ENCODE measurements at places on chromosomes 4 and X. TPM values are rescaled to one million over a fixed set of nuclear protein-coding genes. Genes with fewer than 3 reads are reported as not detected.
A peak's percentile ranks its signal among the peaks of the same experiment; 100 is the strongest.

DNA sequence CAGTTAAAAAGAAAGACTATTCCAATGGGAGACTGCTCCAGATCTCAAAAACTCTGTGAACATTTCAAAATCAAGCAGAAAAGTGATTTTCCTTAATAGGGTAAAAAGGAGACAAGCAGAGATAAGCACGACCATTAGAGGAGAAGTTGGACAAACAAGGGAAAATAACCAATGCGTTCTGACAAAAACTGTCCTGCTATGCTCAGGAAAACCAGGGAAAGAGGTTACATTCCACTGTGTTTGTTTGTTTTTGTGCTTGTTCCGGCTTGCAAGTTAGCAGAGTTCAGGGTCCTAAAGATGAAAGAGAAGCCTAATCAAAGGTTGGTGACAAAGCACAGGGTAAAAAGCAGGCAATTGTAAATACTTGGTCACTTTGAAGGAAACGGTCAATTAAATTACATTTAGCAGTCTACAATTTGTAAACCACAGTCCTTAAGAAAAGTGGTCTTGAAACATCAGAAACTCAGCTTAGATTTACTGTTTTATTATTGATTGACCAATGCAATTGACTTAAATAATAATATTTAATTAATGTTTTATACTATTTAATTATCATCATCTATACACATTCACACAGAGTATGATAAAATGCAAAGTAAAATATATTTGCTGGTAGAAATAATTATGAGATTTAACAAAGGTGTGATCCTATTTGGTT is 186.2 kb upstream of the CPXCR1 start:
- DNase-seq = no peak
- H3K36me3 ChIP-seq = no peaks in the 10 kb centered on the region
- no peaks in the 10 kb centered on the region for H3K27me3 ChIP-seq
- H3K4me1 ChIP-seq = no peaks in the 10 kb centered on the region
- no peak overlapping the region for H3K4me3 ChIP-seq
- no peak overlapping the region for H3K27ac ChIP-seq

GRCh38 chr4:137543648-137544047 is 11.4 kb upstream of the PCDH18 start:
- H3K4me3 ChIP-seq = no peak overlapping the region
- H3K27ac ChIP-seq = no peak overlapping the region
- no peaks in the 10 kb centered on the region for H3K27me3 ChIP-seq
- no peaks in the 10 kb centered on the region for H3K36me3 ChIP-seq
- no peaks in the 10 kb centered on the region for H3K4me1 ChIP-seq

- H3K27me3 ChIP-seq = no peaks in the 10 kb centered on the region
- H3K27ac ChIP-seq = no peak overlapping the region
- no peak for DNase-seq
- no peak overlapping the region for H3K4me3 ChIP-seq
- no peaks in the 10 kb centered on the region for H3K4me1 ChIP-seq
These were observed 46.6 kb upstream of the CLNK start for GRCh38 chr4:10731162-10731561.

- no peaks in the 10 kb centered on the region for H3K36me3 ChIP-seq
- peak overlapping the region; percentile 63 for H3K27ac ChIP-seq
- no peaks in the 10 kb centered on the region for H3K27me3 ChIP-seq
These were observed 11.3 kb upstream of the SLC2A9 start for GRCh38 chr4:10032625-10033024.

The ARHGAP6 gene
- total RNA-seq = 4.0 TPM

GRCh38 chr4:183348706-183349659 is 26.8 kb upstream of the CLDN24 start:
- no peaks in the 10 kb centered on the region for H3K36me3 ChIP-seq
- H3K4me3 ChIP-seq = no peak overlapping the region
- H3K27me3 ChIP-seq = no peaks in the 10 kb centered on the region
- H3K27ac ChIP-seq = no peak overlapping the region

DNA sequence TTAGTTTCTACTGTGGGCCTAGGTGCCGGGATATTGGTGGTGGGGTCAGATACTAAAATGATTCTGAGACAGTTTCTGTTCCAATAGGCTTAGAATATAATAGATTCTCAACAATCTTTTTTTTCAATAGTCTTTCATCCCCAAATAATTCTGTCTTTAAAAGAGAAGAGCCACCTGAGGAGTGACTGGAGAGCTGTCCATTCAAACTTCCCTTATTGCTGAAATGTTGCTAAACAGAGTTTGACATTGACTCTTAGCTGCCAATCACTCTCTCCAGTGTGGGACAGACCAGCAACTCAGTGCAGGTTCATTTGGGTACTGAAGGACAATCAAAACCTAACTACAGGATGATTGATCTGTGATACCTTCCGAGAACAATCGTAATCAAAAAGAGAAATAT is 12.4 kb upstream of the ADH7 start:
- no peak for DNase-seq
- no peak overlapping the region for H3K27ac ChIP-seq
- H3K4me1 ChIP-seq = no peaks in the 10 kb centered on the region
- no peak overlapping the region for H3K4me3 ChIP-seq
- H3K27me3 ChIP-seq = no peaks in the 10 kb centered on the region

DNA sequence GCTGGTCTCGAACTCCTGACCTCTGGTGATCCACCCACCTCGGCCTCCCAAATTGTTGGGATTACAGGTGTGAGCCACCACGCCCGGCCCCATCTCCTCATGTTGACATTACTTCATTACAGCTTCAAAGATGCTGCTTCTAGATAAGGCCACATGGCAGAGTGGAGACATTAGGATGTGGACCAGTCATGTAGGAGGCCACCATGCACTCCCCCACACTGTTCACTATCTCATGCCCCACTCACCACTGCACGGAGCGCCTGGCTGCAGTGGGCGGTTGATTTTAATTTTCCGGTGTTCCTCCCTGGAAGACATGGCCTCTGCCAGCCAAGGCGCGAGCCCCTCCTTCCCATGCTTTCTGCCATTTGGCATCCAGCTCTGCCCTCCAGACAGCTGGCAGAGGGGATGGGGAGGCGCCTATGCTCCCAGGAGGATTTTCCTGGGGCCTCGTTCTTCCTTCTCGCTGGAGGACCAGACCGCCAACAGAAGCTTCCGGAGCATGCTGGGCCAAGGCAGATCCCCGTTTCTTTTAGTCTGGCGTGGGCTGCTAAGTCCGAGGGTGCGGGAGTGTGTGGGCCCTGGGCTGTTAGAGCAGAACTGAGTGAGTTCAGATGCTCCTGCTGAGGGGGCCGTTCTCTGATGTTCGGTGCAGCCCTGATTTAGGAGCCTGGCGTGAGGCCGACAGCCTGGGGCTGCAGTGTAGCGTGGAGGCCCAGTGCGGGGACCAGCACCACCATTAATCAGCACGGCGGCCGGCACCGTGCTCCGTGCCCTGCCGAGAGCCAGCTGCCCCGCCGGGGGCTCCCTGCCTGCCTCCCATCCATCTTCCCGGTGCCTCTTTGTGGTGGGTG is 93.1 kb downstream of the SORCS2 start:
- no peaks in the 10 kb centered on the region for H3K4me1 ChIP-seq
- no peak overlapping the region for H3K4me3 ChIP-seq
- H3K27me3 ChIP-seq = no peaks in the 10 kb centered on the region
- H3K27ac ChIP-seq = no peak overlapping the region
- DNase-seq = no peak

The DCAF12L1 gene
- total RNA-seq = not detected

Measured in Peyer's patch (tissue), 4 donors.